EH (cell line): ENCODE measurements at places on chromosomes 2 and 18.

DNA sequence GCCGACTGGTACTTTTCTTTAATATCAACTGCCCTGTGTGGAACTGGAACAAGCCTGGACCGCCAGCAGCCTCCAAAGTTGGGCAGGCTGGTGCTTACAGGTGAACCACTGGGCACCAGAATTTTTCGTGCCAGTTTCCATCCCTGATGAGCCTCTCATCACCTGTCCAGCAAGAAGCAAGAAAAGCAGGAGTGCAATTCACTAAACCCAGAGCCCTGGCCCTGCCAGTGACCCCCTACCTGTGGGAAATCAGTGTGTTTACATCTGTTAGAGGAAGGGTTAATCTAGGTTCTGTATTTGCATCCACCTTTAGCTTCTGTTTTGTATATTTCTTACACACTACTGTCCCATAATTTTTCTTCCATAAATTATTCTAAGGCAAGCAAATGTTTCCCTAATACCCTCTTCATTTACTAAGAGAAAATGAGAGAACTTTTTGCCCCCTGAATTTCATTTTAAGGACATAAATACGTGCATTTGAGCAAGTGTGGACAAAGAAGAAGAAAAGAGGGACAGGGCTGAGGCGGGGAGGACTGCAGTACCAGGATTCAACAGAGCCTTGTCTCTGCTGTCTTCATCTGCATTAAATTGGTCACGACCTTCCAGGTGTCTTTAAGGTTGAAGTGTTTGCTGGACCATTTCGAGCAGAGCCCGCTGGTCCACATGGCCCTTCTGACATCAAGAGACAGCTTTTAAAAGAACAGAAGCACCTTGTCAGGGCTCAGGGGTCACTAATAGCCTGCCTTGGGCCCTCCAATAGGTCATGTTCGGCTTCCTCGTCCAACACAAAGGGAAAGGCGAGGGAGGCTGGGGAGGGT is 763.1 kb downstream of the BCL11A start:
- DNase-seq, result no peak

- no peak for DNase-seq
These were observed 73.4 kb downstream of the CCDC150 start for GRCh38 chr2:196712867-196713266.

GRCh38 chr2:145184741-145185651 is 665.1 kb upstream of the ZEB2 start:
- DNase-seq, result peak; percentile 86

- no peak for DNase-seq
These were observed at the start of gene MGAT5 for GRCh38 chr2:134253804-134254203. Gene MGAT5, plus strand, starts transcription at chr2:134254072. Its CDS starts 332 bp downstream, at chr2:134254404.

DNA sequence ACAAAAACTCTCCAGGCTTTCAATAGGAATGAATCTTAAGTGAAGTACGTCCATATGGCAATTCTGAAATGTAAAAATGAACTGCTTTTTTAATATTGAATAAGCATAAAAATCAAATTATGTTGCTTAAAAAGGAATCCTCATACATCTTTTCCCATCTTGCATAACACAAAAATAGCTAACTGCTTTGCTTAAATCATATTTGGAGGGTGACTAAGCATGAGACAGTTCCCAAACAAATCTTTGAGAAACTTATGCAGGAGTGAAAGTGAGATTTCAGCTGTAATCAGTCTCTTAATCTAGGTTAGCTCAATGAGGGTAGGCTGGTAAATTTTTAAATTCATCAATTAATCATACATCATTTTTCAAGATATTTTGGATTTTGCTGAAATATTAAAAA is 111.5 kb downstream of the MBD5 start:
- DNase-seq, result peak; percentile 70

DNA sequence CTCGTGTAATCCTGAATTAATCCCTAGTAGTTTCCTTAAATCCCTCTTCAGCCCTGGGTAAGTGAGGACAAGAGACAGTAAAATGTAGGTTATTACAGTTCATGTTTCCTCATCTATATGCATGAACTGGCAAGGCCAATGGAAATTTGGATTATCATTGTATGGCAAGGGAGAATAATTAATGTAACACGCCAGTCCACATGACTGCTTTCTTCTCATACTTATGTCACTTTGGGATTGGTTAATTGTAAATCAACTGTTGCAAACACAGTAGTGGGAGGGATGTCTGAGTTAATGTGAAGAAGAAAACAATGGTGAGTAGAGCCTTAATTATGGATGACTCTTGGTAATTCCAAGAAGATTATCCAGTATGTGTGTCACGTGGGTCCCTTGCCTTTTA is 1.7 kb upstream of the SERPINB7 start:
- no peak for DNase-seq

DNA sequence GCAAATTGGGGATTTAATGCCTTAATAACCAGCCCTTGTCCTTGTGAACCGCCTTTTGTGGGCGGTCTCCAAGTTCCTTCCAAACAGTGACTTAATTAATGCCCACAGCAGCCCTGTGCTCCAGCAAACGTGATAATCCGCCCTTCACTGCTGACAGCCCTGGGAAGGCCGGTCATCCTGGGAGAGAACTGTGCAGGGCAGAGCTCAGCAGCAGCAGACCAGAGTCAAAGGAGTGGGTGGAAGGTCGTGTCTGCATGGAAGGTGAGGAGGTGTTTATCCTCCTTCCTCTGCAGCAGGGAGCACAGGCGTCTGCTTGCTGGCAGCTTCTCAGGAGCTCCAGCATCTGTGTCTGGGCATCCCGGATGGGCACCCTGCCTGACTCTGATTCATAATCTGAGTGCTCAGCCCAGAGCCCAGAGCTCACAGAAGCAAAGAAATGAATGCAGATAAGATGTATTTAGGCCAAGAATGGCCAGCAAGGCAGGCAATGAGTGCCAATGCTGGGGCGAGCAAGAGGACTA is 270.0 kb upstream of the PXDN start:
- DNase-seq, result peak; percentile 44

DNA sequence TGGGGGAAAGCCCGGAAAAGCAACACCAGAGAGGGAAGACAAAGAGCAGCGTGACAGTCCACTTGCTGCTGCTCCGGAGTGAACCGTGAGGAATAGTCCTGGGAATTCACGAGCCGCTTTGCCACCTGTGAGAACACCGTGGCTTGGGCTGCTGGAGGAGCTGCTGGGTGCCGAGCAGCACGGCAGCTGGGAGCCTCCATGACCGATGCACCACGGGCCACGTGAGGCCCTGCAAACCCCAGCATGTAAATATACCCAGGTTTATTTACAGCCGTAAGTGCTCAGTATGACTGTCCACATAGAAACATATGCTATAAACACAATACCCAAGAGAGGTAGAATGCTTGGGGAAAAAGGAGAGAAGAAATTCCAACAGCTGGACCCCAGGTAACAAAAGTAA is 65.1 kb downstream of the SMIM21 start:
- DNase-seq, result no peak

- no peak for DNase-seq
These were observed 316.2 kb downstream of the GALNT13 start for GRCh38 chr2:154187948-154188347.

GRCh38 chr2:77642339-77642738 is 120.2 kb upstream of the LRRTM4 start:
- DNase-seq, result no peak

GRCh38 chr2:178899656-178900055 is 92.4 kb upstream of the TTN start:
- no peak for DNase-seq

GRCh38 chr18:74804677-74805076 is 207.0 kb downstream of the ZNF407 start:
- DNase-seq, result no peak

DNA sequence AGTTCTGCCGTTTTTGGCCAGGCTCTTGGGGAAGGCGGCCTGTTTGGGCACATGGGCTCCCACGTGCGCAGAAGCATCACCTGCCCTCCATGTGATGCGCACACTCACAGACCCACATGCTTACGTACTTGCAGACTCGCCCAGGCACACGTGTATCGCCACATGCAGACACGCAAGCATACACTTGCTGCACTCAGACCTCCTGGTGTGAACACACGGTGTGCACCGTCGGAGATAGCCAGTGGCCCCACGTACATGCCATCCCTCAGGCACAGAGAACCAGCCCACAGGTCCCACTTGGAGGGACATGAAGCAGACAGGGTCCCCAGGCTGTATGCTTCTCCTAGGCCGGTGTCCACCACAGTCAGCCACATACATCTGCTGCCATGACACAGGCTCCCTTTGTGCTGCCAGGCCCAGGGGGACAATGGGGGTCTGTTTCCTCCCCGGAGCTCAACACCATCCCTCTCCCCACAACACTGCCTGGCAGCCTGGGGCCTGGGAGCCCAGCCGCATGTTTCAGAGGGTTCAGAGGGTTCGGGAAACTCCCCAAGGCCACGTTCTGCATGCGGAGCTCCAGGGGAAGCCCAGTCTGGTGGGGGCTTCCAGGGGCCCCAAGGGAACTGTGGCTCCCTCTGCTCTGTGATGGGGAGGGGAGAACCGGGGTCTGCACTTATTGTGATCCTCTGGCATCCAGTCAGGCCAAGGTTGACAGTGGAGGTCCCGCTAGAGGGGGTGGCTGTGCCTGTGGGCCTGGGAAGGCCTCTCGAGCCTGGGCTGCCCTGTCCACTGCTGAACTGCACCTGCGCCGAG is 208.1 kb upstream of the HAAO start:
- no peak for DNase-seq

DNA sequence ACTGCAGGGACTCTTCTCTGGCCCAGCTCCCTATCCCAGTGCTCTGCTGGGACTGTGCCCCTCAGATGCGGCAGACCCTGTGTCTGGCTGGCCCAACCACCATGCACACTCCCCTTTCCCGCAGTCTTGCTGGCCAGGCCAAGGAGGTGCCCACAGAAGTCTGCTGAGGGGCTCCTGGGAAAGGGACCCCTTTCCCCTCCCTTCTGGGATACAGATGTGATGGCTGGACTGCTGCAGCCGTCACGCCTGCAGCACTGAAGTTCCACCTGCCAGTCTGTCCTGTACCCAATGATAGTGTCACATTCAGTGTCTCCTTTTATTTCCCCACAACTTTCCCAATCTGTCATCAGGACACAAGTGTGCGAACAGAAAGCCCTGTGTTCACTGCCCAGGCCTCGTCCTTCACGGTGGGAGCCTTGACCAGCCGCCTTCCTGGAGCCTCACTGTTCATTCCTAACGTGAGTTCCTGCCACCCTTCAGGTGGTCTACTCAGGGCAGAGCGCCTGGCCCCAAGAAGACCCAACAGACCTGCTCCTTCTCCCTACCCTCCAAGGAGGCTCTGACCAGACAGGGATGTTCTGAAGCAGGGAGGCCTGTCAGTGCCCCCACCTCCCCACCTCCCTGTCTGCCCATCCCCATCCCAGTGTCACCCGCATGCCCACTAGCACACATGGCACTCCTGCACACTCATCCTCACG is 47.1 kb downstream of the ANKMY1 start:
- DNase-seq, result no peak

- peak; percentile 94 for DNase-seq
These were observed 191.5 kb upstream of the PARD3B start for GRCh38 chr2:204353823-204354222.

DNA sequence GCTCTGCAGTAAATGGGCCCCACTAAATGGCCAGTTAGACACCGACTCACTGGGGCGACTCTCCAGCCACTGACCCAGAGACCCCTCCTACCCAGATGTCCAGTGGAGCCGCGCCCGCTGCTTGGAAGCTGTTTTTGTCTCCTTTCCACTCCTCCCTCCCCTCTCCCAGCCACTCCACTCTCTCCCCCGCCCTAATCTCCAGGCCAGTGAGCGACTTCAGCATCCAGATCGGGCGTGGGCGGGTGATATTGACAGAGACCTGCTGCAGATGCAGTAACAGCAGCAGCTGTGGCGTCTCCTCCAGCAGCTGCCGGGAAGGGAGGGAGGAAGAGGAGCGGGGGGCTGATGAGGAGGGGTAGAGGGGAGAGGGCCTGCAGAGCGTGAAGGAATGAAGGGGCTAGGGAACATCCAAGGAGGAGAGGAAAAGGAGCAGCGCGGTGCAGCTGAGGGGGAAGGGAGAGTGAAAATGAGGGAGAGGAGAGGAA is at the start of gene SCN7A:
TSS of gene SCN7A (minus strand) at position 110 of the 485 bp plus-strand sequence. CDS start 16,553 bp downstream, outside the sequence.
- DNase-seq, result peak; percentile 7

DNA sequence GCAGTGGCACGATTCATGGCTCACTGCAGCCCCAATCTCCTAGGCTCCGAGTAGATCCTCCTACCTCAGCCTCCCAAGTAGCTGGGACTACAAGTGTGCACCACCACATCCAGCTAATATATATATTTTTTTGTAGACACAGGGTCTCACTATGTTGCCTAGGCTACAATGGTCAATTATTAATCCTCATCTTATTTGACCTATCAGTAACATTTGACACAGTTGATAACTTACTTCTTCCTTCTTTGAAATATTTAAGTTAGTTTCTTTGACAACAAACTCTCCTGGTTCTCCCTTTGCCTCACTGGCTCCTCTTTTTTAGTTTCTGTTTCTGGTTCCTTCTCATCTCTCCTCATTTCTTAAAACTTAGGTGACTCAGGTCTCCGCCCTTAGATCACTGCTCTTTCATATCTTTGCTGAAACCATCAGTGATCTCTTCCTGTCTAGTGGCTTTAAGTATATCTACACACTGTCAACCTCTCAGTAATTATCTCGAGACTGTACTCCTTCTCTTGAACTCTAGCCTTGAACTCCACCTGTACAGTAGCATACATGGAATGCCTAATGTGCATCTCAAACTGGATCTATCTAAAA is 11.5 kb downstream of the PGAP1 start:
- DNase-seq, result no peak

DNA sequence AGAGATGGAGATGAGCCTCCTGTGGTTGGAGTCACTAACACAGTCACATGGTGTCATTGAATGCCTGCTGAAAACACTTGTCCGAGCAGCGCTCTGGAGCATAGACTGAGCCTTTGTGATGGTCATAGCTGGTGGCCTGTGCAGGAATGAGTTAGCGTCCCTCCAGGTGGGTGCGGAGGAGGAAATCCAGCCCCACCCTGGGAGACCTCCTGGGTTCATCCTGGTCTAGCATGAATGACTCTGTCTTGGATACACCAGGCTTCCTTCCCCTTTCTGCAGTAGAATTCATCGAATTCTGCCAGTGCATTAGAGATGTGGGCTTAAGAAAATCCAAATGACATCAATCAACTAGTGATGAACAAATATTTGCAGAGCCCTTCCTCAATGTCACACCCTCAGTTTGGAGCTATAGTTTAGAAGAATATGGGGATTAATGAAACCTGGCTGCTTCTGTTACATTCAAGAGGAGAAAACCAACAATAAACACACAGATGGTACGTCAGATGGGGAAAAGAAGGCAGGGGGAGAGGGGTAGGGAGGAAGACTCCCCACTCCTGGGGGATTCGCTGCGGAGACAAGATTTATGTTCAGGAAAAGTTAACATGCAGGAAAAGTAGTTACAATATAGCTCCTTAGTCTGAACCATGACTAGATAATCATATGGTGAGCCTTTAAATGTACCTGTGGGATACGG is 136.7 kb downstream of the DDX1 start:
- DNase-seq, result no peak

GRCh38 chr2:70516596-70516995 is 37.0 kb downstream of the TGFA start:
- DNase-seq, result peak; percentile 67

- no peak for DNase-seq
These were observed 135.2 kb downstream of the PRPF40A start for GRCh38 chr2:152582081-152582480.
